ENCODE measurements at places on chromosomes 7 and 10. TPM values are rescaled to one million over a fixed set of nuclear protein-coding genes. Genes with fewer than 3 reads are reported as not detected.

The GDF10 gene
- total RNA-seq, result not detected

The GIMAP2 gene
- total RNA-seq, result 0.94 TPM

The LIPJ gene
- not detected for total RNA-seq

The C10orf67 gene
- 0.34 TPM for total RNA-seq

The PPP1R3C gene
- 7.0 TPM for total RNA-seq

The MAGI2 gene
- total RNA-seq, result 0.23 TPM

The HIF1AN gene
- total RNA-seq, result 7.4 TPM

The MRLN gene
- not detected for total RNA-seq

The AGAP5 gene
- total RNA-seq, result 1.2 TPM

The ANKMY2 gene
- total RNA-seq, result 5.5 TPM

The ZNF503 gene
- total RNA-seq, result 17.6 TPM

The GPR26 gene
- not detected for total RNA-seq

The CLDN3 gene
- not detected for total RNA-seq

The TUBB8 gene
- total RNA-seq, result not detected

Data from hair follicular keratinocyte (primary cell).